Activated naive CD8-positive, alpha-beta T cell treated with anti-CD3 and anti-CD28 coated beads, Interleukin-2, amount 10 ng/mL, durations not matched to agents 7 days and 5 days (primary cell): ENCODE measurements at places on chromosomes 2 and 18.

- DNase-seq: no peak
Measured at GRCh38 chr2:24409700-24410556, 49.6 kb upstream of the ITSN2 start.

DNA sequence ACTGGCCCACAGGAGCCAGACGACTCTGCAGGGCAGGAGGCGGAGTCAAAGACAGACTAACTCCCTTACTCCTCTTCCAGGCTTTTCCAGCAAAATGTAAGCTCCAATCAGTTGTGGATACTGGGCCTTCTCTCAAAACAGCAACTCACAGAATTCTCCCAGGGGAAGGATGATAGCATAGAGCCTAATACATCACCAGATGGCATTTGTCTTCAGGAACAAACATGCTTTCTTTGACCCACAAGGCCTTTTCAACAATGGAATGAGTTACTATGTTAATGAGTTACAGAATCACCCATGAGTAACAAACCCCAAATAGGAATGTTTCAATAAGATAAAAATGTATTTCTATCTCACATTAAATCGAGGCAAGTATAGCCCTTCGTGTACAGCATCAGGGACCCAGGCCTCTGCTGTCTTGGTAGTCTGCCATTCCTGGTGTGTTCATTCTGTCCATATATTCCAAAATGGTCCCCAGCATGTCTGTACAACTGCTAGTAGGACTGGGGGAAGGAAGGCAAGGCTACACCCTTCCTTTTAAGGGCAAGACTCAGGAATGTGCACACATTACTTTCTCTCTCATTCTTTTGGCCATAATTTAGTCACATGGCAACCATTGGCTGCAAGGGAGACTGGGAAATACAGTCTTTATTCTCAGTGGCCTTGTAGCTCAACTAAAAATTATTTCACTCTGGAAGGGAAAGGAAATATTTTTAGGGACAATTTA is 76.4 kb downstream of the BOD1L2 start:
- no peak for DNase-seq

DNA sequence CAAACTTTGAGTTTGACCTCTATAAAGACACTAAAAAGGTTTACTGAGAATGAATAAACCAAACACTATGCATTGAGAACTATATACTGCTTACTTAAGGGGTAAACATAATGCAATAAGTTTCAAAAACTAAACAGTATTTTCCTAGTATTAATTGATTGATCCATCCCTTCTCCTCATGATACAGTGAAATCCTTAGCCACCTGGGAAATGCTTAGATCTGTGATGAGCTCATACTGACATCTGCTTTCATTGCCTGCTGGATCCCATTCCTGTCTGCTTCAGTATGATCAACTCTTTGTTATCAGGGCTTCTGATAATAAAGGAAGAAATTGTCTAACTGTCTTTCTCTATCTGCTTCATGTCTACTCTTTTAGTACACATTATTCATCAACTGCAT is 74.9 kb upstream of the UBE2E3 start:
- DNase-seq: no peak

- no peak for DNase-seq
Measured at GRCh38 chr2:3587432-3587831, 7.5 kb upstream of the COLEC11 start.

DNA sequence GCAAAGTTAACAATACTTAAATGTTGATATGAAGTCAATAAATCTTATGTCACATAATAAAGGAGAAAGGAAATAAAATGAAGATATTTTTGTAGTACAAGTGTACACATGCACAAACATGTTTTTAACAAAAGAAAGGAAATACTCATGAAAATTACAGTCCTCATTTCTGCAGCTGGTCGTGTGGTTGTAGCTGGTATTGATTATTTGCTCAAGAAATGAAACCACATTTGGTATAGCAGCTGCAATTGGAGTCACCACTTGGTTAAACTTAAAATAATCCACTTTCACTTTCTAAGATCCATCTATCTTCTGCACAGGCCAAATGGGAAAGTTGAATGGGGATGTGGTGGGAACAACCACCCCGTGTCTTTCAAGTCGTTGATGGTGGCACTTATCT is 580.5 kb upstream of the NRXN1 start:
- DNase-seq: no peak

DNA sequence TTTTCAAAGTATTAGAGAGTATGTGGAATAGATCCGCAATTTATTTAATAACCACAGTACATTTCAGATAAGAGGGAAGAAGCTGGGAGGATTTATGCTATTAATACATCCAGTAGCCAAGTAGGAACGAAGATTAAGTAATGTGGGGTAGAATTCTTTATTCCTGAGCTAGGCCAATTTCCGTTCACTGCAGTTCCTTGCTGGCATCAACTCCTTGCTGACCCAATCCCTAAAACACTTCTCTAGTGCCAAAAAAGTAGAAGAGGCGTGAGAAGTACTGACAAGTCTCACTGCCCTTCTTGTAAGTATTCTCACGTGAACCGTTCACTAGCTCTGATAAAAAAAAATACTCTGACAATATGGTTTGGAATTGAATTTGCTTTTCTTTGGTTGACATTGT is 211.4 kb downstream of the EPHA4 start:
- no peak for DNase-seq

- no peak for DNase-seq
Measured at GRCh38 chr2:117960231-117960630, 53.6 kb downstream of the CCDC93 start.

GRCh38 chr2:160433466-160434140 is 60.0 kb downstream of the RBMS1 start:
- DNase-seq: no peak
